ENCODE measurements at places on chromosomes 5 and 9.
A peak's percentile ranks its signal among the peaks of the same experiment; 100 is the strongest.

DNA sequence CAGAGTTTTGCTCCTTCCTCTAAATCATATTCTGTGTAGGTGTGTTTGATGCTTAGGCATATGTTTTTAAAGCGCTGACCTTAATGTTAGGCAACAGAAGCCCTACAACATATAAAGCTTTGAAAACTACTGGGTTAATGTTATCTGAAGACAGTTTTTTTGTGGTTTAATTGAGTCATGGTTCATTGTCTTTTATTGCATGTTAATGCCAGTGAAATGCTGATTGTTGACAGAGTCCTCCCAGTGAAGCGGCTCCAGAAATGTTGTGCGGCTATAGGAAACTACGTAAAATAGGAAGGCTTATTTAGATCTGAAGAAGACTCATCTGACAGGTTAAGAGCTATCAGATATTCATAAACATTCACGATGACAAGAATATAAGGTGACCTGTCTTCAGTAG lies 424.6 kb downstream of the CCDC171 start:
- no peak for DNase-seq

GRCh38 chr5:158812408-158812807 lies 287.3 kb downstream of the EBF1 start:
- no peak for DNase-seq

DNA sequence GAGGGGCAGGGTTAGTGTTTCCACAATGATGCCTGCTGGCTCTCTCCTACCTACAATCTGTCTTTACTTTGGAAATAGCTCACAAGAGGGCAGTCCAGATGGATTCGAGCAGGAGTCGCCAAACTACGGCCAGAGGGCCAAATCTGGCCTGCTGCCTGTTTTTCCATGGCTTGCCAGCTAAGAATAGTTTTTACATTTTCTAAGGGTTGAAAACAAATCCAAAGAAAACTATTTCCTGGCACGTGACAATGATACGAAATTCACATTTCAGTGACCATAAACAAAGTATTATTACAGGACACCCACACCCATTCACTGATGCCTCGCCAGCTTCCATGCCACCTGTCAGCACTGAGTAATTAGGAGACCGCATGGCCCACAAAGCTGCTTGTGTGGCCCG lies 162.9 kb upstream of the WWC1 start:
- DNase-seq, result no peak

- no peak for DNase-seq
These were observed 28.1 kb upstream of the SPINK4 start for GRCh38 chr9:33211695-33212393.

DNA sequence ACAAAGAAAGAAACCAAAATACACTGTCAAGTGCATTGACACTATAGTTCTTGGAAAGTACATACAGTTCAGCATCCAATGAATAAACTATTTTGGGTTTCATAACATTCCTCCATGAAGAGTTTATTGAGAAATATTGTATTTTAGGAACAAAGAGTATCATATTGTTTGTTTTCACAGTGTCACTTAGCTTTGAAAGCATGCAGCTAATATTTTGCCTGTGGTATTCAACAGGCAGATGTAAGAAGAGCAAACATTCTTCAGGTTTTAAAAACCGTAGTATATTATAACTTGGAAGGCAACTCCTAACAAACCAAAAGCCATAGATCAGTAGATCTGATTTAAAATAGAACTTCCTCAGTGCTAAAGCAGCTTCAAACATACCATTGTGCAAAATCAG lies 4.5 kb downstream of the PRELID2 start:
- DNase-seq, result no peak

- no peak for DNase-seq
These were observed 175.3 kb downstream of the DAB2IP start for GRCh38 chr9:121826711-121827110.

DNA sequence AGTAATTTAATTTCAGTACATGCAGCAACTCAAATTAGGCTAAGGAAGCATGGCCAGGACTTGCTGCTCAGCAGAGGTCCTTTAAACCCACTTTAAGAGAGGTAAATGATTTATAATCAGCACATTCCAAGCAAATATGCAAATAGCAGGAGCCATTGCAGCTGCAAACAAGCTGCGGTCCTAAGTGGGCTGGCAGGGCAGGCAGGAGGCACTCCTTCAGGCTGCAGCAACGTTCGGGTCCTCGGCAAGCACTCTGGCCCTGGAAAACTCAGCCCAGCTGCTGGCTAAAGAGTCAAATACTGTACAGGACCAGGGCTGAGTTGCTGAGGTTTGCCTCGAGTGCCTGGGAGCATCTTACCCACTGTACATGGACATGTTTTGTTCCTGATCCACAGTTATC lies 126.9 kb downstream of the FSTL4 start:
- DNase-seq, result no peak

GRCh38 chr5:179679014-179679674 lies 1.7 kb downstream of the CBY3 start:
- no peak for DNase-seq

GRCh38 chr9:2066312-2067273 lies 51.4 kb downstream of the SMARCA2 start:
- no peak for DNase-seq

DNA sequence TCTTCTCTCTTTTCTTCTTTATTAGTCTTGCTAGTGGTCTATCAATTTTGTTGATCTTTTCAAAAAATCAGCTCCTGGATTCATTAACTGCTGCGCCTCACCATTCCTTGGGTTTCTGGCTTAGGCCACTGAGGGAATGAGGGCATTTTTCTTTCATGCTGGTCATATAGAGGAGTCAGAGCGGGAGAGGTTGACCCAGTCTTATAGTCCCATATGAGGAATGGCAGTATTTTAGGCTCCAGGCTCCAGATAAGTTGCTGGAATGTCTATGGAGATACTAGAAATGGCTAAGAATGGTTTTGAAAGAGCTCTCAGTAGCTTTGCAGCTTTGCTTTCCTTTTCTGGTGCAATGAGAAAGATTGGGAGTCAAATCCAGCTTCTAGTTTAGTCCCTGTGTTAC lies 58.2 kb downstream of the GALNT10 start:
- DNase-seq, result no peak

DNA sequence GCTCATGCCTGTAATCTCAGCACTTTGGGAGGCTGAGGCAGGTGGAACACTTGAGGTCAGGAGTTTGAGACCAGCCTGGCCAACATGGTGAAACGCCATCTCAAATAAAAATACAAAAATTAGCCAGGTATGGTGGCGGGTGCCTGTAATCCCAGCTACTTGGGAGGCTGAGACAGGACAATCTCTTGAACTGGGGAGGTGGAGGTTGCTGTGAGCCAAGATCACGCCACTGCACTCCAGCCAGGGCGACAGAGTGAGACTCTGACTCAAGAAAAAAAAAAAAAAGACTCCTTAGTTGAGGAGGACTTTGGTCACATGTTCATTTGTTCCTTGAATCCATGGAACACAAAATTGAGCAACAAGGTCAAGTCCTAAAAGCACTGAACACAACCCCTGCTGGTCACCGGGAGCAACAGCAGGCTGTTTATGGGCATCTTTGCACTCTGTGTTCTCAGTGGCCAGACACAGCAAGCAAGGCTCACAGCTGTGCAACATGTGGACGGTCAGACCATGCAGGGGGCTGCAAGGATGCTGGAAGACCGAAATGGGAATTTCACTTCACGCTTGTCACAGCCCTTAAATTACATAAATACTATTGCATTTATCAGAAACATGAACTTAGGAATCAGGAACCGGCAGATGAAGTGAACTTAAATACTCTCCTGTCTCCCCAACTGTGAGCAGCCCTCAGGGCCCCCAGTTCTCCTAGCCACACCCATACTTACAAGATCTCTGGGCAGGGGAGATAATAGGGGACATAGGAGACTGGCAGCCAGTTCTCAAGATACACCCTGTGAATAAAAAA lies 2.8 kb downstream of the GBGT1 start:
- peak; percentile 75 for DNase-seq

DNA sequence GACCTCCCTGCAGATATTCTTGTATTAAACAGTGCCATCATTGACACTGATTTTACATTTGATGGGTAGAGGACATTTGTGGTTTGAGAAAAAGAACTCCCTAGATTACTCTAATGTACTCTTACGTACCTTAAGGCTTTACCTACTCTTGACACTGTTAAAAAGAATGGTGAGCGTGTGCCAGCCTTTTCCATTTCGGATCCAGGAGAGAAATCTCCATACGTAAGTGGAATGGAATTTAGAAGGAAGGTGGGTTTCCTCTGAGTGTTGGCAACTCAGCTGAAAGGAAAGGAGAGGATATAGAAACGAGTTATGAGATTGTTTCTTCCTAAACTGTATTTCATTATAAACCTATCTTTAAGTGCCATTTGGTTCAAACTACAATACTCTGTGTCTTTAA lies 40.9 kb downstream of the TNPO1 start:
- no peak for DNase-seq

DNA sequence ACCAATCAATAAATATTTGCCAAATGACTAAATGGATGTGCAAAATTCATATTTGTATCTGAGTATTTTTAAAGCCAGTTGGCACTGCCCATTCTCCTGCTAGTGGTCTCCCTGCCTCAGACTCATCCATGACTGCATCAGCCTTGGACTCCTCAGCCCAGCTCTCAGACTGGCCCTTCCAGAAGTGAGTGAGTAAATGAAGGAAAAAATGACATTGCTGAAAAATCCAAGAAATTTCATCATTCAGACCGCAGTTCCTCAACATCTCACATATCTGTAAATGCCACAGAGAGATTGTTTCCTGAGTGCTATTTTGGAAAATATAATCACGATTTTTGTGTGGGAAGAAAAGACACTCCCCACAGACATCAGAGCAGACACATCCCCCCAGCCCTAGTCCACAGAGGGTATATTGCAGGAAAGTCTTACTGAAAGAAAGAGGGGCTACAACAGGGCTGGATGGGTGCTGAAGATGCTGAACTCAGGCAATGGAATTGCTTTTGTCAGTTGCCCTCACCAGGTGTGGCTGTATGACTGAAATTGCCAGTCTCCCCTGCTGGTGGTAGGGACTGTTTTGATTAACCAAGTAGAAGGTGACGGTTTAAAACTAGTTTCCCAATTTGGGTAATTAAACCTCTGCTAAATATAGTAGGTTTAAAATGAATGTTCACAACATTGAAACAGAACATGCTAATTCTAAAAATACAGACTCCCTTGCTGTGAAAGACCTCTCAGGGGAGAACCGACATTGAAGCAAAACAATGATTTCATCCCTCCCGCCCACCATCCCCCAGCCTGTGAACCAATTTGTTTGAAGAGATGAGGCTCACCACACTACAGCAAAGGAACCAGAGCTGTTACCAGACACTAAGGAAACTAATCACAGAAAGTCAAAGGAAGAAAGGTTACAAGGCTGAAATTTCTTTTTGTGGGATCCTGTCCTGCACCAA lies 158.8 kb downstream of the DEPDC1B start:
- no peak for DNase-seq

DNA sequence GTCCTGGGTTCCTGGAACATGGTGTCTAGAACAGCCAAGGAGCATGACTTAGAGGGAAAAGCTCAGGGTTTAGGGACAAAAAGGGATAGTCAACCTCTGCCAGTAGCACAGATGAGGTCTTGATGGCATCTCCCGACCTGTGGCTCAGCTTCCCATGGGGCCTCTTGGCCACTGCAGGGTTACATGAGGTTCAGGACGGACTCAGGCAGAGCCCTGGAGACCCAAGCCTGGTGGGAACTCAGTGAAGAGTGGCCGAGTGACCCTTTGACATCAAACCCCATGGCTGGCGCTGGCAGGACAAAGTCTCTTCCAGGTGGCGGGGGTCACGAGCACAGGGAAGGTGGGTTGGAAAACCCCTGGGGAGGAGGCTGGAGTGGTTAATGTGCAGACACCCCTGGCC lies 57.8 kb downstream of the MTRR start:
- DNase-seq, result no peak

GRCh38 chr5:38445374-38446028 lies 110.9 kb downstream of the LIFR start:
- no peak for DNase-seq

GRCh38 chr5:157477814-157478494 lies 17.9 kb downstream of the NIPAL4 start:
- DNase-seq, result no peak

DNA sequence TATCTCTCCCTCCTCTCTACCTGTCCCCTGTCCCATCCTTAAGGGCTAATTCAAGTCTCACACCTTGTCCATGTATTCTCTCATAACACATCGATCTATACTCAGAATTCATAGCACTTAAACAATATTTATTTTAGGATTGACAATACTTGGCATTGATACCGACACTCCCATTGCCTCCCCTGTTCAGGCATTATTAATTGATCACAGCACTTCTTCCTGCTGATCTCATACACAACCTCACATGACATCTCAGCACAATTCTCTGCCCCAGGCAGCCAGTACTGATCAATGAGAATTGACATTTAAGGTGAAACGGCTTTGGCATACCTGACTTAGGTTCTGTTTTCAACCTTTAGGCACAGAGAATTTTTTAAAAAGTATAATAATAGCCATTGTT lies 582.4 kb upstream of the BRINP1 start:
- DNase-seq, result no peak

GRCh38 chr5:142896325-142897007 lies 126.3 kb downstream of the ARHGAP26 start:
- DNase-seq, result no peak

DNA sequence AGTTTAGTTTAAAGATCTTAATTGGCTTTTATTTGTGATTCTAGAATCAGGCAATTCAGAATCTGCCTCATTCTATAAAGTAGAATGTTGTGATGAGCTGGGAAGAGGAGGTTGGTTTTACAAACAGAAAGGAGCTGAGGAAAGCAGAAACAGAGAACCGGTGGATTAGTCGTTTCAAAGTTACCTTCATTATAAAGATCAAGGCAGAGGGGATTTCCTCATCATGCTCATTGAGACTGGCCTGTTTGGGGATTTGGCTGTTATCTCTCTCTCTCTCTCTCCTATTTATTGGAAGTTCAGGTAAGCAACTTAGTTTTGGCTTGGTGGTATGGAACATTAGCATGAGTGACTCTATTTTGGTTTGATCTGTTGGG lies 134.0 kb downstream of the GCNT1 start:
- no peak for DNase-seq

DNA sequence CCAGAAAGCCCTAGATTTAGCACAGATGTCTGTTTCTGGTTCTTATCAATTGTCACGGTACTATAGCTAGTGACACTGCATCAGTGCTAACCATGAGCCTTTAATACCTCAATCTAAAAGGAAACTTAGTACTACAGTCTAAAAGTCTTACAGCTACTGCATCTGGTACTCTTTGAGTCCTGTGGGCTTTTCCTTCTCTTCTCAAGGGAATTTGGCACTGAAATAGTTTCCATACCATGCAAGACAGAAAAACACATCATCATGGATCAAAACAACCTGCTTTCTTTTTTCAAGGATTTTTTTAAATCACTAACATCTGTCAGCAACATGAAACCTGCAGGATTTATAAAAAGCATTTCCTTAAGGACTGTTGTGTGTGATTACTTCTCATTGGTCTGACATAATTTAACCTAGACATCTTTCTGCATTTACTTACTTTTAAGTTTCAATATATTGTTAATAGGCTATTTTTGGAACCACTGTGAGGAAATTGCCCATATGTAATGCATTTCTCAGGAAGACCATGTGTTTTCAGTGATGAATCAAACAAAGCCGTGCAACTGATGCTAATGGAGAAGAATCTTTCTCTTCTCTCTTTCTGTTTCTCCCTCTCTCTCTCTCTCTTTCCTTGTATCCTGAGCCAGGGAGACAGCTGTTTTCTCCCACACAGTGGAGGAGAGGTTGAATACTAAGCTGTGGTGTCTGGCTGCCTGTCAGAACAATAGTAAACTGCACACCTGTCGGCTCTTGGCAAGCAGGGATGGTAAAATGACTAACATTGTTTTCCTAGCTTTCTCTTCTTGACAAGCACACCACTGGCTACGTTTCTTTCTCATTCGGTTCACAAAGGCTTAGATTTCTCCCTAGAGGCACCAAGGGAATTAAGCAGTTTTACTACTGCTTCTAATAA lies 273.4 kb downstream of the CSNK1G3 start:
- DNase-seq, result no peak
